ENCODE measurements at places on chromosomes 6 and 20.

GRCh38 chr6:10382322-10382721, 32.6 kb downstream of the TFAP2A start:
- DNase-seq: no peak

- no peak for DNase-seq
These were observed 38.3 kb downstream of the HNF4A start for GRCh38 chr20:44393608-44394451.

- DNase-seq: no peak
These were observed 163.7 kb upstream of the AKAP12 start for GRCh38 chr6:151075930-151076555.

- no peak for DNase-seq
These were observed 38.8 kb downstream of the ADNP start for GRCh38 chr20:50892394-50892793.

- no peak for DNase-seq
These were observed 15.9 kb upstream of the ADGRF1 start for GRCh38 chr6:47057830-47058540.

GRCh38 chr20:46144432-46145025, 26.4 kb downstream of the CD40 start:
- DNase-seq: no peak

- DNase-seq: no peak
These were observed 65.4 kb upstream of the FBXL4 start for GRCh38 chr6:99013145-99013544.

DNA sequence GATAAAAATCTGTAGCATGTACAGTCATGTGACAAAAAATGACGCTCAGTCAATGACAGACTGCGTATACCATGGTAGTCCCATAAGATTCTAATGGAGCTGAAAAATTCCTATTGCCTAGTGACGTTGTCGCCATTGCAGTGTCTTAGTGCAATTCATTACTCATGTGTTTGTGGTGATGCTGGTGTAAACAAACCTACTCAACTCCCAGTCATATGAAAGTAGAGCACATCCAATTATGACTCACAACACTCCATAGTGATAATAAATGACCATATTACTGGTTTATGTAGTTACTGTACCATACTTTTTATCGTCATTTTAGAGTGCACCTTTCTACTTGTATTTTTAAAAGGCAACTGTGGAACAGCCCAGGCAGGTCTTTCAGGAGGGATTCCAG, 45.0 kb downstream of the TFAP2A start:
- no peak for DNase-seq

GRCh38 chr20:53555816-53556215, 37.8 kb downstream of the ZNF217 start:
- no peak for DNase-seq

GRCh38 chr6:134007077-134007476, 45.3 kb downstream of the SLC2A12 start:
- DNase-seq: no peak

- DNase-seq: no peak
These were observed 22.0 kb downstream of the RNF146 start for GRCh38 chr6:127288705-127289104.

DNA sequence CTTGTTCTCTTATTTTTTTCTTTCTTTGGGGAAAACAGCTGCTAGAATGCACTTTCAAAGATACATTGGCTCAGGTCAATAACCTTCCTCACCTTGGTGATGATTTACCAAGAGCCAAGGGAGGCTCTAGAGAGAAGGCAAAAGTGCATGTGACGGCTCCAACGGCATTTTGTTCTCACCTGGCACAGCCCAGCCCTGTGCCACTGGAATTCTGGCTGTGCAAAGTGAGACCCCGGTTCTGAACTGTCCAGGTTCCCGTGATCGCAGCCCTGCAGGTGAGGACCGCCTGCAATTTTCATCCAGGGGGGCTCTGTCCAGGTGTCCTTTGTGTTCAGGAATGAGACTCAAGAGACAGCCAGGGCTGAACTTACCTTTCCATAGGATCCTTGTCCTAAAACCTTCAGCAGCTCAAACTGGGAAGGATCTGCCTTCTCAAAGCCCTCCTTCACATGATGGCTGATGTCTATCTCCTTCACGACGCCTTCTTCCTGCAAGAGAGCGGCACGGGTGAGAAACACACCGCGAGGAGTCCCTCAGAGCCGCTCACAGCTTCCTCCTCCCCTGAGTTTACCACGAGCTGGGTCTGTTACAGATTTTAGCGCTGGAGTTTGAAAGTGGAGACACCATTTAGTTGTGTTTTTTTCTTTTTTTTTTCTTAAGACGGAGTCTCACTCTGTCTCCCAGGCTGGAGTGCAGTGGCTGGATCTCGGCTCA, 48.0 kb downstream of the RAMACL start:
- no peak for DNase-seq

- no peak for DNase-seq
These were observed 215.4 kb upstream of the DEFB112 start for GRCh38 chr6:50264995-50265571.

DNA sequence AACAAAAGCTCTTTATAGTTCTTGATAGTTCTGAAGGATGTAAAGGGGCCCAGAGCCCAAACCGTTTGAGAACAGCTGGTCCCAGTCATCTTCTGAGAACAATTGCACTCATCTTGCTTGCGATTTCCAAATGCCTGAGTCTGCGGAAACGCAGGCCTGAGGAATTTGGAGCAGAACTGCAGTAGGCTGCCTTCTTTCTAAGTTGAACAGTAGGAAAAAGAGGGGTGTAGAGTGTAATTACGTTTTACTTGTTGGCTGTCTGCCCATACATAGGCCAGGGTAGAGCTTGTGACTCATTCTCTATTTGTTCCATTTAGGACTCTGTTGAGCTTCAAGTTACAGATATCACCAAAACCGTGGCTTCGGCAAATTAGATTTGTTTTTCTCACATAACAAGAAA, 42.0 kb upstream of the KIF16B start:
- DNase-seq: no peak

GRCh38 chr6:36908747-36909146, 23.0 kb downstream of the C6orf89 start:
- DNase-seq: no peak

DNA sequence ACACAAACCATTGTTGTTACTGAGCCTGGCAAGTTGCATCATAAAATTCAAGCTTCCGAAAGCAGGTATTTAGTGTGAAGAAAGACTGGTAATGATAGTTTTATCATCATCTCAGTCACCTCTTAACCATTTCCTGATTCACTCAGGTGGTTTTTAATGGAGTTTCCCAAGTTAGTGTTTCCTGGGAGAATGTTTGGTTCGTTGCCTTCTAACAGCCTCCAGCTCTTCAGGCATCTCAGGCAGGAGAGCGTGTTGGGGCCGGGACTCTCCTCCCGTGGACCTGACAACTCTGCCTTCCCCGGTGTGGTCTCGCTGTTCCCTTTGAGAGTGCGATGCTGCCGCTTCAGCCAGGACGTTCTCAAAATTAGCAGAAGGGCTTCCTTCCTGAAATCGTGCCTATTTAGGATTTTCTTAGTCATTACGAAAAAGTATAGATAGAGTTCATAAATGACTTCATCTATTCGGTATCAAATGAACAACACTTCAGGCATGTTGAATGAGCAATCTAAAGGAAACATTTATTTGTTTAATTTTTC, 105.0 kb upstream of the QKI start:
- no peak for DNase-seq

GRCh38 chr20:10961651-10962288, 288.0 kb upstream of the JAG1 start:
- no peak for DNase-seq

GRCh38 chr6:29531668-29532067, 27.9 kb downstream of the UBD start:
- DNase-seq: no peak

- no peak for DNase-seq
These were observed 108.2 kb downstream of the NOL4L start for GRCh38 chr20:32476684-32477593.

GRCh38 chr6:35477028-35477427, 8.8 kb downstream of the RPL10A start:
- DNase-seq: no peak

DNA sequence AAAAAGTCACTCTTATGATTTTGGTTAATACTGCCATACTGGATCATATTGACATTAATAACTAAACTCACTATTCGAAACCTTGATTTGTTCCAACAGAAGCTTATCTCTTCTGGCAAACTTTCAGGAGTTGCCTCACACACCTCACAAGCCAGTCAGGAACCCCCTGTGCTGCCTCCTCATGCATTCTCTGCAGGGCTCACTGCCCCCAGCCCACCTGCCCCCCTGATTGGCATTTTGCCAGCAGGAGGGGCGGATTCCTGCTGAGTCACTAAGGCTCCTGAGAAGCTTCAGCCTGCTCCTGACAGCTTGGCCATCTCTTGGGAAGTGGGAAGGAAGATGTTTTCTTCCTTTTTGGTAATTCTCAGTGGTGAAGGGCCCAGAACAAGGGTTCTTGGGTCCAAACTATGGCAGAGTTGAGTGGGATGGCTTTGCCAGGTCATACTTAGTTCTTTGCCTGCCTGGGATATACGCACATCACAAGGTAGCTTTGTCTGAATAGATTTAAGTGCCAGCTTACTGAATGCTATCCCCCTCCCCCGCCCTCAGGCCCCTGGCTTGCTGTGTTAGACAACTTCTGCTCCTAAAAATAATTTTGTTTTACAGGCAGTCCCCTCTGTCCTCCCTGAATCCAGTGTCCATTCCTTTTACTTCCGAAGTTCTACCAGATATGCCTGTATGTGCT, 31.4 kb downstream of the SLC35F1 start:
- DNase-seq: no peak

DNA sequence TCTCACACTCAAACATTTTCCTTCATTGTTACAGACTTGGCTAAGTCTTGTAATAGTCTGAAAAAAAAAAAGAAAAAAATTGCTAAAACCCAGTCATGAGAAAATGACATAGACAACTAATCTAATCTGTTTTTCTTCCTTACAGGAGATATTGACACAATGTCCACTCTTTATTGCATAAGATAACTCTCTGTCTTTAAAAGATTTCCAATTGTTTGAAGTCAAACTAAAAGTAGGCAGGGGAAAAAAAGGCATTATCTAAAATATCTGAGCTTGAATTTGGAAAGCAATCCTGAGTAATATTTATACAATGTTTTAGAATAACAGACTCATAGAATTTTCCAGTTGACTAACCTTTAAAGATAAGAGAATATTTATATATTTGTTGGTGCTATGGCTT, 233.0 kb upstream of the CEP162 start:
- DNase-seq: no peak

DNA sequence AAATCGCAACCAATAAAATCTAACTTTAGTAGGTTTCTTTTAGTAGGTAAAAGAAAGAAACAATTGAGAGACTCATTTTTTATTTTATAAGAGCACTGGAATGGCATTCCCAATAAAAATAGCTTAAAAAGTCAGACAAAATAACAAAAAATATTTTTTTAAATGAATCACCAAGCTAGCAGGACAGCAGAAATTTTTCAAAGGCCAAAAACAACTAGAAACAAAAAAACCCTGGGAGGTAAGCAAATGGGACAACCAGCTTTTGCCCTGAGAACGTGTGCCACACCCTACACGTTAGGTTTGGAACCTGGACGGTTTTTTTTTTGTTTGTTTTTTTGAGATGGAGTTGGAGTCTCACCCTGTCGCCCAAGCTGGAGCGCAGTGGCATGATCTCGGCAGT, 19.6 kb downstream of the GPLD1 start:
- no peak for DNase-seq

Measured in CD4-positive, alpha-beta T cell treated with Interleukin-4 for 4 hours (primary cell).